Brain pericyte (primary cell): ENCODE measurements at places on chromosomes 12 and 14.

GRCh38 chr12:27549236-27549800, 25.3 kb downstream of the PPFIBP1 start:
- DNase-seq: no peak

GRCh38 chr12:131402781-131403396, 308.0 kb upstream of the SFSWAP start:
- DNase-seq: no peak

- no peak for DNase-seq
These were observed 11.8 kb upstream of the OR6S1 start for GRCh38 chr14:20652996-20653975.

DNA sequence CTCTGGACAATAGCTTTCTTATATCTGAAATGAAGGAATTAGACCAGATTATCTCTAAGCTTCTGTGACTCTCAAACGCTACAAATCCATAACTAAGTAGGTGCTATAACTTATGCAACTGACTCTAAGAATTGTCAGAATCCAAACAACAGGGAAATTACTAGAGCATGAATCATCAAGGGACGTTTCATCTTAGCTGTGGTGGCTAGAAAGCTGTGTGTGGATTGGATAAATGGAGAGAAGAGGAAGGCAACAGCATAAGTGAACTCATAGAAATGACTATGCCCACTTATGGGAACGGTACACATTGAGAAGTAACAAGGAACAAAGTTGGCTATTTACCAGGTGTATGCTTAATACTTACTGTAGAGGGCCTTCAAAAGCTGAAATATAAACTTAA, 96.0 kb upstream of the NEDD1 start:
- no peak for DNase-seq

DNA sequence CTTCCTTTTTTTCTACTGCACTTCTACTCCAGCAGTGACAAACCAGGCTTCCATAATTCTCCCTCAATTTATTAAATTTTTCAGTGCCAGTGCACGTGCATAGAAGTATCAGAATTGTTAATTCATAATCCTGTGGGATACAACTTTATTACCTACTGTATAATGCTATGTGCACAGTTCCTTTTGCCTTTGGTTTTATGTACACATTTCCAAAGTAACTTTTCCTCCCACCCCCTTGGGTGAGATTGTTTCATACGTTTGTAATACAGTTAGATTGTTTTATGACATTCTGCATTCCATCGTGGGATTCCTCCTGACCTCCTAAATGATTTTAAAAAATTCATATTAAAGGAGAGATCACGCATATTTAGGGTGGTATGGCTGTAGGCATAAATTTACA, 128.1 kb downstream of the TTC6 start:
- DNase-seq: no peak

- no peak for DNase-seq
These were observed 8.9 kb upstream of the IFNG-AS1 start for GRCh38 chr12:67980391-67980790.
